ENCODE measurements at places on chromosomes 2 and 18.

DNA sequence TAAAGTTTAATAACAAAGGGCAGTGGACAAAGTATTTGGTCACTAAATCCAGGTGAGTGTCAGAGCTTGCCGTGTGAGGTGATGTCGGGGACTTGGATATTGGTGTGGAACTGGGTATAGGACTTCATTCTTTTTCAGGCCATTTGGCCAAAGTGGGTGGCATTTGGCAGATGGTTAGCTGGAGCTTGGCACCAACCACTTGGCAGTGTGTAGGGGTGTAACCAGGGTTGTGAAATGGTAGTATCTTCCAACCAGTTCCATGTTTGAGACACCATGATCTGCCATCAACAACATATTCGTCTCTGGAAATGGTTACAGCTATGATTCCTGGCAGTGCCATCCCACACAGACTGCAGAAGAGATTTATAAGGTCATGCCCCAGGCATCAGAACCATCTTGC lies 113.9 kb downstream of the CCDC85A start:
- DNase-seq, result no peak

GRCh38 chr2:237446338-237446665 lies 32.3 kb upstream of the COL6A3 start:
- no peak for DNase-seq

DNA sequence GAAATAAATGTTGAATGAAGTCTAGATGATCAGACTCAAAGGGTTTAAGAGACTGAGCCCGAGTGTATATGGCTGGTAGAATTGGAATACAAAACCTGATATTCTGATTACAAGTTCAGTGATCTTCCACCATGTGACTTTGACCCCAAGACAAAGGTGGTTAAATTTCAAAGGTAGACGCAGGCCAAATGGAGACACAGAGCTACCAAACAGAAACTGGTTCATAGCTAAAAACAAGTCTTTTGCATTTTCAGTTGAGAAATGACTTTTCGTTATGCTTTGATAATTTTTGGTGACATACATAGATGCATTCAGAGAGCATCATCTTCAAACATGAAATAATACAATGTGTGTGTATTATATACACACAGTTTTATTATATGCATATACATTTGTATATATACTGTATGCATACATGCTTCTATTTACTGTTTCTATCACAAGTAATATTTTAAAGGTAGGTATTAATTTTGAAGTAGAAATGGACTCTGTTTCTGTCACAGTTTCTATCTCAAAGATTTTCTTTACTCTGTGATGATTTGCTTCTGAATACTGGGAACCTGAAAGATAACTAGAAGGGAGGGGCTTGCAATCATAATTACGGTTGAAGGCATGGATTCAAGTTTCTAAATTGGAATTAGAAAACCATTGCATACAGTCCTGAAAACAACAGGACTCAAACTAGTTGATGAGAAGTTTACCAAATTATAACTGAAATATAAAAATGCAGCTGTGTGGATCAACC lies 142.3 kb downstream of the ABCA12 start:
- no peak for DNase-seq

DNA sequence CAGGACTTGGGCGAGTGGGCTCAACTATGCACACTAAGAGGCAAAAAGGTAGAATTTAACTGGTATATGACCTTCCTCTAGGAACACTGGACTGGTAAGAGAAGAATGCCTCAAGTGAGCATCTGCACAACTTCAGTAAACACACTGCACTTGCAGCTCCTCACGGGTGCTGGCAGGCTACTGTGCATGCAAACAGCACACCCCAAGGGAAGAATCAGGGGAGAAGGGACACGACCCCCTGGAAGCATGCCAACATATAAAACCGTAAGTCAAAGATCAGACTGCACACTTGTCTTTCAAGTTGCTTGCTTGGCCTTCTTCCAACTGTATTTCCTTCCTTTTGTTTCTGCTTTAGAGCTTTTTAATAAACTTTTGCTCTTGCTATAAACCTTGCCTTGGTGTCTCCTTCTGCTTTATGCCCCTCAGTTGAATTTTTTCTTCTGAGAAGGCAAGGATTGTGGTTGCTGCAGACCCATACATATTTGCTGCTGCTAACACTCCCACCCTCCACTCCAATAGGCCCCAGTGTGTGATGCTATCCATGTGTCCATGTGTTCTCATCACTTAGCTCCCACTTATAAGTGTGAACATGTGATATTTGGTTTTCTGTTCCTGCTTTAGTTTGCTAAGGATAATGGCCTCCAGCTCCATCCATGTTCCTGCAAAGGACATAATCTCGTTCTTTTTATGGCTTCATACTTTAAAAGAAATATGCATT lies 263.7 kb upstream of the SPOPL start:
- DNase-seq, result no peak

DNA sequence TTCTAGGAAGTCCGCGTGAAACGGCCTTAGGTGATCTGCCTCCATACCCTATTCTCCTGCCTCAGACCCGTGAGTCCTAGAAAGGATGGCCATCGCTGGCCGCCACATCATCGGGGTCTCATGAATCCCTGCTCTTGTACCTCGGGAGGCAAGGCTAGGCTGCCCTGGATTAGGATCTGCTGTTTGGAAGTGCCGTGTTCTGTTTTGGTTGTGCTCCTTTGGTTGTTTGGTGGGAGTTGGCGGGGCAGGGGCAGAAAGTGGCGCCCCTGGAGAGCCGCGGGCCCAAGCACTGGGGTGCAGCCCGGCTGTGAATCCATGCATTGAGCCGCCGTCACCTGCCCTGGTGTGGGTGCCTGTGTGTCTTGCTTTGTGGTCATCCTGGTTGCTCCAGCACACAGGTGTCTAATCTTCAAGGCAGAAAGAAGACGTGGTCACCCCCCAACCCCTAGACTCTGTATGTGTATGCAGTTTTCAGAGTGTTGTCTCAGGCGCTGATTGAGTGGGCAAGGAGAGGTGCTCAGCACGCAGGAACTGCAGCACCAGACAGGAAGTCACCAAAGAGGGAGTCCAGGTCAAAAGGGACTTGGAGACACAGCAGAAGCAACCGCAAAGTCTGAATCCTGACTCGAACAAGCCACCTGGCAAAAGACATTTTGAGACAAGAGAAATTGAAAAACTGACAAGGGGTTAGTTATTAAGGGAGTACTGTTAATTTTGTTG lies 80.0 kb upstream of the LDLRAD4 start:
- DNase-seq, result no peak
